ENCODE measurements at places on chromosomes 5 and 9.
A peak's percentile ranks its signal among the peaks of the same experiment; 100 is the strongest.

DNA sequence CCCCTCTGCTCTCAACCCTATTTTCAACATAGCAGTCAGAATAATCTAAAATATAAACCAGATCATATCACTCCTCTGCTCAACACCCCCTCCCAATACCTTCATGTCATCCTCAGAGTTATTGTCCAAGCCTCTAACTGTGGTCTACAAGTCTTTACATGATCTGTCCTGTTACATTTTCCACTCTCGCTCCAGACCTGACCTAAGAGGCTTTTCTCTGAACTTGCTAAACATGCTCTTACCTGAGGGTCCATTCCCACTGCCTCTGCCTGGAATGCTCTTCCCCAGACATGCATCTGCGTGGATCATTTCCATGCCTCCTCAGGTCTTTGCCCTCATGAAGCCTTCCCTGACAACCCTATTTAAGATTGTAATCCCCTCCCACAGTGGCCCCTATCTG, 12.0 kb downstream of the NIPSNAP3B start:
- DNase-seq = no peak

DNA sequence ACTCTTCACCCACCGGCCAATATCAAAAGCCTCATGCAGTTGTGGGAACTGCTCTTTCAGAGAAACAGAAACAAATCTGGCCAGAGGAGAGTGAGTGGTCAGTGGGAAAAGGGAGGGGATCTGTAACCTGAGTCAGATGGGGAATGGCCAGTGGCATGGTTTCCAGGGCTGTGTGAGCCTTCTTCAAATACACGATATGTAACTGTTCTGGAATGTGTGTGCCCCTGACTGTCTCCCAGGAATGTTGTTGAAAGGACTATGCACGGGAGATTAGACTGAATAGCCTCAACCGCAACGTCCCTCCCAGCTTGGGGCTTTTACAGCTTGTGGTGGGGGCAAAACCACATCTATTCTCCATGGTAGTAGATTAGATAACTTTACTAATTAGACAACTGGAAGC, 60.8 kb downstream of the SH3TC2 start:
- no peak for DNase-seq

- no peak for DNase-seq
These were observed 35.6 kb upstream of the NEK6 start for GRCh38 chr9:124222109-124222508.

- no peak for DNase-seq
These were observed 52.8 kb upstream of the RPL26L1 start for GRCh38 chr5:172906436-172906835.

GRCh38 chr5:34756781-34757624, 82.0 kb upstream of the TTC23L start:
- no peak for DNase-seq

DNA sequence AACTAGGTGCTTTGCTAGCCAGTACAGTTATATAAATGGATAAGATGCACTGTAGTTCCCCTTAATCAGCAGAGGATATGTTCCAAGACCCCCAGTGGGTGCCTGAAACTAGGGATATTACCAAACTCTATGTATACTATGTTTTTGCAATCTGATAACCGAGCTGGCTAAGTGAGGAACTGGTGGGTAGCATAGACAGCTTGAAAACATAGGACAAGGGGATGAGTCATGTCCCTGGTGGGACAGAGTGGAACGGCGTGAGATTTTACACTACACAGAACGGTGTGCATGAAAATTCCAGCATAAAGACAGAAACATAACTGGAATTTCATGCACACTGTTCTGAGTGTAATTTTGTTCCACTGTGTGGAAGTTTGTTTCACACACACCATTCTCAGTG, 86.9 kb downstream of the BASP1 start:
- no peak for DNase-seq

GRCh38 chr5:132426525-132427138, 57.1 kb downstream of the SLC22A5 start:
- no peak for DNase-seq

DNA sequence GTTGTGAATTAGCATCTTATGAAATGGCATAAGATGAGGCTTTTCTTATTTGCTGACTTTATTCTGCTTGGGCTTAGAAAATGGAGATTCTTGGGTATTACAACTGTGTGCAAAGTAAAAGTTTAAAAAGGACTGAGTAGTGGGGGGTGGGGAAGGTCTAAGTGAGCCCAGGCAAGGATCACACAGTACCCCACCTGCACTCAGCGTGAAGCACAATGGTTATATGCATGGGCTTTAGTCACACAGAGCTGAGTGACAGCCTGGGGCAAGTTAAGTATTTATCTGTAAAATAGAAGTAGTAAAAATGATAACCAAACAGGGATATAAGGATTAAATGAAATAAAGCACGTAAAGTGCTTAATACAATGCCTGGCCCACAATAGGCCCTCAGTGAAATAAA, 247.4 kb downstream of the FAM114A2 start:
- DNase-seq = no peak

DNA sequence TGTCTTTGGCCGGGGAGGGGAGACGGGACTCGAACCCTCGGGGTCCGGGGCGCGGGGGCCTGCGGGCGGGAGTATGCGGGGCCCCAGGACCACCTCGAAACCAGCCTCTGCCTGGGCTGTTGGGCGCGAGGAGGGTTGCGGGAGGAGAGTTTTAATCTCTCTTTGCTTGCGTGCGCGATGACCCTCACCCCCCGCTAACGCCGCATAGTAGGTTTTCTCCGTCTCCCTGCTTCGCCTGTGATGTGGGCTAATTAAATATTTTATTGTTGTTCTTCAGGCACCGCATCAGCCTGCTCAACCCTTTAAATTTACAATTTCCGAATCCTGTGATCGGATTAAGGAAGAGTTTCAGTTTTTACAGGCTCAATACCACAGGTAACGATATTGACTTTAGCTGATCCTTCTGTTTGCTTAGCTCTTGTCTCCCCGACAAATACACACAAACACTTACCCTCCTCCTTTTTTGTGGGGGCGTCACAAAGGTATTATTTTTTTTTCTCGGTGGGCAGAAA, 1.7 kb downstream of the TLE4 start:
- DNase-seq = no peak

GRCh38 chr9:68720656-68721313, 15.7 kb downstream of the PIP5K1B start:
- no peak for DNase-seq

DNA sequence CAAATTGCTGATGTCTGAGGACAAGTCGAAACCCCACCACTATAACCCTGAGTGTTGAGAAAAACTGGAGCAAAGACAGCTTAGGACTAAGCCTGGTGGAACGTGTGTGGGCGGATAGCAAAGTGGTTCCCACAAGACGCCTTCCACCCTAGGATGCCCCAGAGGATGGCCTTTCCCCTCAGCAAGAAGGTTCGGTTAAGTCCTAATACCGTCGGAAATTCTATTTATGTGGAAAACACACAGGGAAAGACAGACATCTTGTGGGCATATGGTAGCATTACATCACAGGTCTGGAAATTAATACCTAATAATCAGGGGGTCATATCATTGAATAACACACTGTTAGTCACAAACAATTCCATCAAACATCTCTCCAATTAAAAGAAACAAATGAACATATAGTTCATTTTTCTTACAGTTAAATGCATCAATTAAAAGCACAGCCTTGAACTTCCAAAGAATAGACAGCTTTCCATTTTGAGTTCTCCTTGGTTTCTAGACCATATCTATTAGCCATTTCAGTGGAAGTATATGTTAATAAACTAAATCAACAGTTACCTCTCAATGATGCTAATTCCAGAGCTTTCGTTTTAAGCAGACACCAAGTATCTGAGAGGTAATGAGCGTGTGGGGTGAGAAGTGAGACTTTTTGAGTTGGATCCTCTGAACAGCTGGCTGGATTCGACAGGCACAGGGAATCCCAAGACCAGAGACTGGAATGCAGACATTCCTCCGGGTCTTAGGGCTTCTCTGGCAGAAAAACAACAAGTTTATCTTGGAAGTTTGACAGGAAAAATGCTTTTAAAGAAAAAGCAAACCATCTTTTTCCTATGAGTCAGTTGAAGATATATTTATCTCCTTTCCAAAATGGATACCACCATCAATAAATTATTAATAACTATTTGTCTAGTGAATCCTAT, 2.9 kb upstream of the ICE1 start:
- DNase-seq = no peak

DNA sequence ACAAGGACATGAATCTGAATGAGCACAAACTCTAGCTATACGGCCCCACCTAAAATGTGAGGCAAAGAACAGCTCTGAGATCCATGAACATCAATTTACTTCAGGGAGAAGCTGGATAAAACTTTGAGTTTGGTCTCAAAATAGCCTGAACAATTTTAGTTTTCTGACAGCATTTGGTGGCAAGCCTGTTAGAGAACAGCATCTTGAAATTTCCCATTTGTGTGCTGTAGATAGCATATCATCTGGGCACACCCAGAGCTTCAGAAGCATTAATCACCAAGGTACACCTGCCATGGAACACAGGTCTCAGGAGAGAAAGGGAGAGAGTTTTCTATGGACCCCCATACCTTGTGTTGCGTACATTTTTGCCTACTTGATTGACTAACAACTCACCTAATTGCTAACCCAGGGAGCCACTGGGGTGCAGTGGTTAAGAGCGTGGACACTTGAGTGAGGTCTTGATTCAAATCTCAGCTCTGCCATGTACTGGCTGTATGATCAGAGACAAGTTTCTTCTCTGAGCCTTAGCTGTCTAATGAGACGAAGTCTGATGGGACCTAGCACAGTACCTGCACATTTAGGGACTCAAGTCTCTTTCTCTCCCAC, 264.9 kb downstream of the PIK3R1 start:
- no peak for DNase-seq

- no peak for DNase-seq
These were observed 57.2 kb downstream of the MTRR start for GRCh38 chr5:7925961-7926695.

- DNase-seq = no peak
These were observed 57.6 kb downstream of the AHRR start for GRCh38 chr5:378976-379742.

- no peak for DNase-seq
These were observed 101.7 kb downstream of the GDNF start for GRCh38 chr5:37738057-37738691.

GRCh38 chr9:108322326-108323098, 533.3 kb downstream of the ACTL7B start:
- DNase-seq = no peak

DNA sequence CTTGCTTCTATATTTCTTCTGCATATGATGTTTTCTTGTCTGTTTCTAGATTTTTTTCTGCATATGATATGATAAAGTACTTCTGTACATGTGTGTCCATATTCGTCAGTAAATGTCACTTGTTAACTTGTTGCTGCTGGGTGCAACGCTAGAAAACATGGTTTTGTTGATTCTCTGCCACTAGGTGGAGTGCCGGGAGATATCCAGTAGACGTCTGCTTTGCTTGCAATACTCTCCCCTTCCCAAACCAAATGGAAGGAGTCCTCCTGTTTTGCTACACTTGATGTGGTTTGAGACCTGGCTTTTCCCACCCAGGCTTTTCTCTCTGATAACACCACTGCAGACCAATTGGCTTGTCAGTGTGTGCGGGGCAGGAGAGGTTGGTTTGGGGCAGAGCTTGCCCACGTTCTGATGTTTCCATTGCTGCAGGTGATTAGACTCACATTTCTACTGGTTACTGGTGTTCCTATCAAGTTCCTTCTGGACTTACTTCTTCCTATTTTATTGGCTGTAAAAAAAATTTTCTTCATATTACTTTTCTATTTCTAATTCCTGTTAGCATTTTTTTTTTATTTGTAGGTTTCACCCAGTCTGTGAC, 900.0 kb upstream of the CDH10 start:
- DNase-seq = no peak

DNA sequence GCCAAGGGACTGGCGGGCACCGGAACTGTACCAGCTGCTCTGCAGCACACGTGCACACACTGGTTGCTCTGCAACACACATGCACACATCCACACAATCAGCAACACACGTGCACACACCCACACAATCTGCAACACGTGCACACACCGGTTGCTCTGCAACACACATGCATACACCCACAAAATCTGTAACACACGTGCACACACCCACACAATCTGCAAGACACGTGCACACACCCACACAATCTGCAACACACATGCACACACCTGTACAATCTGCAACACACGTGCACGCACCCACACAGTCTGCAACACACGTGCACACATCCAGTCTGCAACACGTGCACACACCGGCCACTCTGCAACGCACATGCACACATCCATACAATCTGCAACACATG, 17.9 kb downstream of the PLEKHG4B start:
- DNase-seq = no peak

- DNase-seq = no peak
These were observed 42.3 kb upstream of the NR3C1 start for GRCh38 chr5:143445776-143446175.

- peak; percentile 26 for DNase-seq
These were observed 77.1 kb downstream of the SUSD1 start for GRCh38 chr9:112097712-112098688.

DNA sequence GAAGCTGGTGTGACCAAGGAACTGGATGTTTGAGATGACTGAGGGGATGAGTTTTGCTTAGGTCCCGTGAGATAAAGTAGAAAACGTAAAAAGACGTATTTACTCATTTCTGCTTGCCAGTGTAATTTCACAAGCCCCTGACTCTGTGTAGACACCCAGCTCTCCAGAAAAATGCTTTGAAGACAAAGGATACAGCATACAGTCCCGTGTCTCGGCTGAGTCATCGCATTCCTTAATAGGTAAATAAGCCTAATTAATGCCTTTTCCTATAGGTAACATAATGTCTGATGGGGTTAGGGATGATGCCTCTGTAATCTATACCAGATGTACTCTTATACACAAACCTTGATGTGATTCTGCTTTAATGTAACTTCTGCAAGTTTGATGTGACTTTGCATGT, 20.2 kb downstream of the S100Z start:
- DNase-seq = no peak

GRCh38 chr5:59711310-59711709, 182.2 kb downstream of the PDE4D start:
- no peak for DNase-seq

DNA sequence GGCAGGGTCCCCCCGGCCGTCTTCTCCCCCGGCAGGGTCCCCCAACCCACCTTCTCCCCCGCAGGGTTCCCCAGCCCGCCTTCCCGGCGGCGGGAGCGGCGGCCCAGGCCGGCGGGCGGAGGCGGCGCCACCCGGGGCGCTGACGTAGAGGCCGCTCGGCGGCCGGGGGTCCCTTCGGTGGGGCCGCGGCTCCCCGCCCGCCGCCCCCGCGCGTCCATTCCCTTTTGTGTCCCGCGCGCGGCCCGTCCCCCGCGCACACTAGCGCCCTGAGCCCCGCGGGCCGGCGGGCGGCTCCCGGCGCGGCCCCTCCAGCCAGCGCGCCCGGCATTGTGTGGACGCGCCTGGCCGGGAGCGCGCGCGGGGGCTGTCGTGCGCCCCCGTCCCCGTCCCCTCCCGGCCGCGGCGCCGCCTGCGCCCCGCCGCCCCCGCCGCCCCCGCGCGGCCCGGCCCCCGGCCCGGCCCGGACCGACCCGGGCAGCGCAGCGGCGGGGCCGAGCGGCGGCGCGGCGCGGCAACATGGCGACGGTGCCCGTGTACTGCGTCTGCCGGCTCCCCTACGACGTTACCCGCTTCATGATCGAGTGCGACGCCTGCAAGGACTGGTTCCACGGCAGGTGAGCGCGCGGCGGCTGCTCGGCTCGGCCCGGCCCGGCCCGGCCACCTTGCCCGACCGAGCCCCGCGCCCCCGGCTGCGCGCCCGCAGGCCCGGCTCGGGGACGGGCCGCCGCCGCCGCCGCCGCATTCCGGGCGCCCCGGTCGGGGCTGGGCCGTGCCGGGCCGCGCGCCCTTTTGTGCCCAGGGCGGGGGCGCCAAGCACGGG, at the start of gene PHF2:
PHF2 (plus strand) TSS at position 327 of the 820 bp plus-strand sequence; CDS start at position 517, 190 bp downstream.
- DNase-seq = no peak

- no peak for DNase-seq
These were observed 257.5 kb downstream of the GADD45G start for GRCh38 chr9:89862316-89862715.

- no peak for DNase-seq
These were observed 59.2 kb downstream of the NSUN2 start for GRCh38 chr5:6573651-6574101.
